ENCODE measurements at places on chromosomes 6 and 20.

- DNase-seq: no peak
Measured at GRCh38 chr6:65557224-65557623, 149.8 kb downstream of the EYS start.

DNA sequence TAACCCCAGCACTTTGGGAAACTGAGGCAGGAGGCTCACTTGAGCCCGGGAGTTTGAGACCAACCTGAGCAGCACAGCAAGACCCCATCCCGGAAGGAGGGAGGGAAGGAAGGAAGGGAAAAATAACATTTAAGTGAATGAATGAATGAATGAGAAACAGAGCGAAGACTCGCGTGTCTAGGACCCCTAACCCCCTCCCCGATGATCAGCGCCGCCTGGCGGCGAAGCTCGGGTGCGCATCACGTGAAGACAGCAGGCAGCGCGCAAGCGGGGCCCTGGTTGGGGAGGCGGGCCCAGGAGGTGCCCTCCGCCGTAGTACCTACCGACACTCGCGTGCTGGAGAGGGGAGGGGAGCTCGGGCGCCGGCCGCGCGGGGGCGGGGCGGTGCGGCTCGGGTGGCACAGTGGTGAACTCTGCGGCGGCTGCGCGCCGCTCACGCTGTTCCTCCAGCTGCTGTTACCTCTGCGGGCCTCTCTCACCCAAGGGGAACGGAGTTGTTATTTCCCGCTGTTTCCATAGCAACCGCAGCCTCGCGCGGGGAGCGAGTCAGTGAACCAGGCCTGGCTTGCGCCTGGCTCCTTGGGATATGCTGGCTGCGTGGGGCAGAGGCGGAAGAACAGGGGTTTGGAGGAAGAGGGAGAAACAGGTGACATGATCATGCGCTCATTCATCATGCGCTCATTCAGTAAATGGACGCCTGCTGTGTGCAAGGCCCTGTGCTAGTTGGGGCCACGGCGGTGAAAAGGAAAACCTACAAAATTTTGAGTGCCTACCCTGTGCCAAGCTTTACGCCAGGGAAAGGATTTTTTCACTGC, 2.0 kb upstream of the DCDC2 start:
- DNase-seq: peak; percentile 75

GRCh38 chr6:4759997-4760396, 16.2 kb upstream of the CDYL start:
- no peak for DNase-seq

GRCh38 chr6:76789580-76789979, 673.7 kb downstream of the HTR1B start:
- DNase-seq: no peak

DNA sequence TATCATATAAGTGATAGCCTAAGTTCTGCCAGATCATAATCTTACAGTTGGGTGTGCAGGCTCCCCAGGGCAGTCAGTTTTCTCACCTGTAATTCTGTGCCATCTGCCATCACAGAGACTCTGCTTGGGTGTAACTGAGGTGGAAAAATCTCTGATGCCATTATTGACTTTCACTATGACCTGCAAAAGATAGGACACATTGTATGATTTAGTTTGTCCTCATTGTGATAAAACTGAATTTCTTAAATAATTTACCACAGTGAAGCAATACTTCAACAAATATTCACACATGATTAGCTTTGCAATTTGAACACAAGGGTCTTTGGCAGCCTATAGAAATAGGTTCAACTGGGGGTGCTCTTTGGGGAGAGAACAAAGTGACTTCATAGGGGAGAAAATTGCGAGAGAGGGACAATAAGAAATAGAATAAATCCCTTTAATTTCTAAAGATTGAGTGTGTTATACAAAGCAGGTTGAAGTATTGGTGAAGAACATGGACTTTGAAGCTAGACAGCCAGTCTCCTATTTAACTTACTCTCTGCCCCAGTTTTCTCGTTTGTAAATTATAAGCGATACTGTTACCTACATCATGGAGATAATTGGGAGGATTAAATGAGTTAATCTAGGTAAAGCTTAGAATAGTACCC, 27.3 kb downstream of the FAM229B start:
- DNase-seq: no peak

DNA sequence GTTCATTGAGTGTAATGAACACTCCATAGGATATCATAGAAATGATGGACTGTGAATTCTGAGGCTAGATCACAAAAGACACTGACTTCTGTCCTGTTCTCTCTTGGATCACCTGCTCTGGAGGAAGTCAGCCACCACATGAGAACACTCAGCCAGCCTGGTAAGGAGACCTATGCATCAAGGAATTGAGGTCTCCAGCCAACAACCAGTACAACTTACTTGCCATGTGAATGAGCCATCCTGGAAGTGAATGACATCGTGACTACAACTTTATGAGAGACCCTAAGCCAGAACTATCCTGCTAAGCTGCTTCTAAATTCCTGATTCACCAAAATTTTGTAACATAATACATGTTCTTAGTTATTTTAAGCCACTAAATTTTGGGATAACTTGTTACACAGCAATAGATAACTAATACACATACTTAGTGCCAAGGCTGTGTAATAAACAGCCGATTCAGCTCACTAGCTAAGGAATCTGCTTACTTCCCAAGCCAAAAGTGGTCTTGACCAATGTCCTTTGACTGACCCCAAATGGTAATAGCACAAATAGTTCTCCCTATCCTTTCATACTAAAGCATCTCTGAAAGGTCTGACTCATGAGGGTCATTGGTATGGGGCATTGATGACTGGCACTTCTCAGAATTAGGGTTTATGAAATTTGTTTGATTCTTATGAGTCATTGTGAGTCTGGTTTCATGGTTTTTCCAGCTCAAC, 6.9 kb upstream of the CTNNBL1 start:
- no peak for DNase-seq

- DNase-seq: peak; percentile 86
Measured at GRCh38 chr6:3258720-3259490, at the start of gene PSMG4. TSS of gene PSMG4 (plus strand) at chr6:3258947. CDS start at chr6:3259023, 76 bp downstream.

- no peak for DNase-seq
Measured at GRCh38 chr6:32932132-32932868, 8.5 kb downstream of the HLA-DMB start.

DNA sequence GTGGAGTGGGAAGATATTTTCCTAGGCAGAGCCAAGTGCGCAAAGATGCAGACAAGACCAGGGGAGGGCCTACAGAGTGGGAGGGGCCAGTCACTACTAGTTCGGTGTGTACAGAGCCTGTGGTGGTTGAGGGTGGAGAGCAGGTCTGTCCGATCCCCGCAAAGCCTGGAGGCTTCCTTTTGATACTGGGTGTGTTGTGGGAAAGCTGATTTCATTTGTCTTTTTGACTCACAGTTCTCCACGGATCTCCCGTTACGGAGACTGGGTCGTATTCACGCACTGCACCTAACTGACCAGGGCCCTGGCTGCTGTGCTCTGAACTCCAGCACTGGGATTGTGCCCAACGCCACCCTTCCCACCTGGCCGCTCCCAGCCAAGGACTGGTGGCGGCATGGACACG, 1.4 kb upstream of the TIAM2 start:
- DNase-seq: no peak

- no peak for DNase-seq
Measured at GRCh38 chr20:60232380-60232779, 274.2 kb downstream of the CDH26 start.

GRCh38 chr20:48722002-48722731, 105.6 kb downstream of the PREX1 start:
- DNase-seq: no peak

DNA sequence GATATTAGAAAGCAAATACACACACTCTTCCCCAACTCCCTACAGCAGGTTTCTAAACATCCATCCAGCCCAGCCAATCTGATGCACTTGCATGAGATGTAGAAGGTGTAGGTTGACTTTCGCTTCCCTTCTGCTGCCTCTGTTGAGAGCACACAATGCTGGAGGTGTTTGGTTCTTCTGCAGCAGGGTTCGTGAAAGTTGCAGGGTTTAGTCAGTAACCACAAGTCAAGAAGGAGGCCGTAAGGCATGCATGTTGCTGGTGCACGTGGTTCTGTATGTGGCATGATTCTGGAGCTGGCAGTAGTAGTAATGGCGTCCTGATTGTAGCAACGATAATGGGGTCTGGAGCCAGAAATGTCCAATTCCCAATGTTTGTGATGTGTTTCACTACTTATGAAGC, 53.0 kb downstream of the DEK start:
- DNase-seq: no peak

- DNase-seq: no peak
Measured at GRCh38 chr6:31513456-31514165, 15.2 kb upstream of the MCCD1 start.

DNA sequence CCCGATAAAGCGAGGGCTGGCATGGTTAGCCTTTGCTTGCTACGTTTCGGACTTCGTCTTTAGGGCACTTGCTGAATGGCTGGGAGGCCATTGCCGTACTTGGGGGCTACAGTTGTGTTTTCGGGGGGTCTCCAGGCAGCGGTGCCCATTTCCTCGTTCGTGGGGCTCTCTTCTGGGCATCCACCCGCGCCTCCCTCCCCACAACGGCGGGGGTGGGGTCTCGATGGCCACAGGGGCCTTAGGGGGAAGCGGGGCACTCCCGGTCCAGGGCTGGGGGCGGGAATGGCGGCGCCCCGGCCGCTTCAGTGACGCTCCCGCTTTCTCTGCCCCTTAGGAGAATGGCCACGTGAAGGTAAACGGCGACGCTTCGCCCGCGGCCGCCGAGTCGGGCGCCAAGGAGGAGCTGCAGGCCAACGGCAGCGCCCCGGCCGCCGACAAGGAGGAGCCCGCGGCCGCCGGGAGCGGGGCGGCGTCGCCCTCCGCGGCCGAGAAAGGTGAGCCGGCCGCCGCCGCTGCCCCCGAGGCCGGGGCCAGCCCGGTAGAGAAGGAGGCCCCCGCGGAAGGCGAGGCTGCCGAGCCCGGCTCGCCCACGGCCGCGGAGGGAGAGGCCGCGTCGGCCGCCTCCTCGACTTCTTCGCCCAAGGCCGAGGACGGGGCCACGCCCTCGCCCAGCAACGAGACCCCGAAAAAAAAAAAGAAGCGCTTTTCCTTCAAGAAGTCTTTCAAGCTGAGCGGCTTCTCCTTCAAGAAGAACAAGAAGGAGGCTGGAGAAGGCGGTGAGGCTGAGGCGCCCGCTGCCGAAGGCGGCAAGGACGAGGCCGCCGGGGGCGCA, 2.4 kb downstream of the MARCKS start:
- no peak for DNase-seq

DNA sequence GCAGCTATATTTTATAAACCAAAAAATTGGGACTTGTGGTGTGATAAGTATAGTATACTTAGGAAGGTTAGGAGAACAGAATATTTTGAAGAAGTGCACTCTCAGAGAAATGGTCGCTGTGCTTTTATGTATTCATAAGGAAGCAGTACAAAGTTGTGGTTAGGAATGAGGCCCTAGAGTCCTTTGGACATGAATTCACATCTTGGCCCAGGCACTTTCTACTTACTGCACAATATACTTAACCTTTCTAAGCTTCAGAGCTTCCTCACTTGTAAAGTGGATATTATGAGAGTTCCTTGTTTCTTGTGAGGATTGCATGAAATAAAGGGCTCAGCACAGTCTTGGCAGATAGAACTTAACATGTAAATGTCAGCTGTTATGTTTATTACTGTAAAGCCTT, 21.0 kb upstream of the SERINC3 start:
- DNase-seq: no peak

- no peak for DNase-seq
Measured at GRCh38 chr6:104574135-104574750, 285.5 kb downstream of the HACE1 start.

- DNase-seq: no peak
Measured at GRCh38 chr20:4875578-4876067, 125.7 kb downstream of the SLC23A2 start.

GRCh38 chr6:111580826-111581505, 24.7 kb downstream of the TRAF3IP2 start:
- DNase-seq: no peak

GRCh38 chr6:98514073-98514720, 320.2 kb upstream of the POU3F2 start:
- no peak for DNase-seq

GRCh38 chr6:45607798-45608197, 230.1 kb upstream of the SUPT3H start:
- no peak for DNase-seq

GRCh38 chr20:61659246-61659993, 406.3 kb downstream of the TAF4 start:
- no peak for DNase-seq

GRCh38 chr6:17042422-17043147, 59.3 kb upstream of the STMND1 start:
- no peak for DNase-seq

- no peak for DNase-seq
Measured at GRCh38 chr6:134005800-134006199, 46.6 kb downstream of the SLC2A12 start.

- no peak for DNase-seq
Measured at GRCh38 chr20:49214571-49214970, 4.6 kb upstream of the DDX27 start.

- DNase-seq: no peak
Measured at GRCh38 chr6:115601064-115601463, 459.6 kb downstream of the FRK start.

DNA sequence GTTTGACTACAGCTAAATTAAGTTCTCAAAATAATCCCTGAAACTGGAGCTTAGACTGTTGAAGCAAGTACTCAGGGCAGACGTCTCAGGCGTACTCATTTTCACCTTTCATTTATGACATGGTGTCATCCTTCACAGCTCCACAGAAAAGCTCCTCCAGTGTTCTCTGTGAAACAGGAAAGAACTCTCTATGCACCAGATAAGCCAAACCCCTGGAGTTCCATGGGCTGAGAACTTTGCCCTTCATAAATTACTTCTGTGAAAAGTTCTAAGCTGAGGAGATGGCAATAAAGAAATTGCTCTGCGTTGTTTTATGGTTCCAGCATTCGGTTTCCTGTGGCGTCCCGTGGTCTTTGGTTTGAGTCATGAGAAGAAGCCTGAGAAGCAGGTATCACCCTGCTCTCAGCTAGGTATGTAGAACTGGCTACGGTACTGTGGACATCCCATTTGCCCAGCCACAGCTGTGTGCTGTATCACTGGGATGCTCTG, 20.2 kb upstream of the RREB1 start:
- peak; percentile 25 for DNase-seq

DNA sequence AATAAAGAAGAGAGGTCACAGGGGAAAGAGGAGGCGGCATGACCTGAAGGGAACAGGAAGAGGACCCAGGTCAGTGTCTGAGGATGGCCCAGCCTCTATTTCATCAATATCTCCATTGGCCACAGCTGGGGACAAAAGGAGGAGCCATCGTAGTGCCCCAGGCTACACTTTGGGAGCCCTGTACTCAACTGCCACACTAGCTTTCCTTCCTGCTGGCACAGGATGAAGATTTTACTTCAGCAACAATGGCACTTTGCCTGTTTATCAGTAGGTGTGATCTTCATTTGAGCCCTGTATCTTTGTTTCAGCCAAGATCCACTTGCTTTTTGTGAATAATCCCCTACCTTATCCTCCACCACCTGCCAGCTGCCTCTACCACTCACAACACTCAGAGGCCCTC, 35.4 kb upstream of the RCAN2 start:
- DNase-seq: no peak

- DNase-seq: no peak
Measured at GRCh38 chr6:123564361-123564760, 72.4 kb downstream of the TRDN start.

- DNase-seq: no peak
Measured at GRCh38 chr6:127533736-127534135, 14.6 kb upstream of the MTCL3 start.
